Suprapubic skin (tissue), 4 donors: ENCODE measurements at places on chromosomes 2 and 18.

DNA sequence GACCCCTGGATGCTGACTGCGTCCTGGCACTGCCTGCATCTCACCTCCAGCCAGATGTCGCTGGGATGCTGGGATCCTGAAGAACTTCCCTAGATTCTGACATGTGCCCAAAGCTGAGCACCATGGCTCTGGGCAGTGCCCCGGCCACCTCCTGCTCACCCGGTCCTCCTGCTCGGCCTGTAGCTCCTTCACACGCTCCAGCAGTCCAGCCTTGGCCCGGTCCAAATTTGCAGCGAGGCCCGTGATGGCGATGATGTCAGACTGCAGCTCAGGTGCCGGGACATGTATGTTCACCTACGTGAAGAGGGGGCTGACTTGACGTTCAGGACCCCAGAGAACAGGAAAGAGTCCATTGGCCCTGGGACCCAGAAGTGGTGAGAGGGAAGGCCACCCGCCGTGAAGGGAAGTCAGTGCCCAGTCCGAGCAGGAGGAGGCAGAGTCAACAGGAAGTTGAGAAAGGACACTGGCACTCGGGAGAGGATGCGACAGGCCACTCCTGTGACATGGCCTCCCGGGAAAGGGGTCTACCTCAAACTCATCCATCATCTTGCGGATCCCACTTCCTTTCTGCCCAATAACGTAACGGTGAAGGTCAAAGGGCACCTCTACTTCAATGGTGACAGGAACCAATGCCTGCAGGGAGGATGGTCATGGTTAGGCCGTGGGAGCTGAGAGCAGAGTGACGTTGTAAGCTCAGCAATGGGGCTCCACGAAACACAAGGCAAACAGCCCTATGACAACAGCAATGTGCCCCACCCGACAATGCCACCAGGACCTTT, 46.7 kb downstream of the ANO7 start:
- peaks cover 100% of the 10 kb centered on the region for H3K36me3 ChIP-seq
- no peak overlapping the region for H3K4me3 ChIP-seq
- H3K4me1 ChIP-seq = no peaks in the 10 kb centered on the region
- H3K27me3 ChIP-seq = no peaks in the 10 kb centered on the region

DNA sequence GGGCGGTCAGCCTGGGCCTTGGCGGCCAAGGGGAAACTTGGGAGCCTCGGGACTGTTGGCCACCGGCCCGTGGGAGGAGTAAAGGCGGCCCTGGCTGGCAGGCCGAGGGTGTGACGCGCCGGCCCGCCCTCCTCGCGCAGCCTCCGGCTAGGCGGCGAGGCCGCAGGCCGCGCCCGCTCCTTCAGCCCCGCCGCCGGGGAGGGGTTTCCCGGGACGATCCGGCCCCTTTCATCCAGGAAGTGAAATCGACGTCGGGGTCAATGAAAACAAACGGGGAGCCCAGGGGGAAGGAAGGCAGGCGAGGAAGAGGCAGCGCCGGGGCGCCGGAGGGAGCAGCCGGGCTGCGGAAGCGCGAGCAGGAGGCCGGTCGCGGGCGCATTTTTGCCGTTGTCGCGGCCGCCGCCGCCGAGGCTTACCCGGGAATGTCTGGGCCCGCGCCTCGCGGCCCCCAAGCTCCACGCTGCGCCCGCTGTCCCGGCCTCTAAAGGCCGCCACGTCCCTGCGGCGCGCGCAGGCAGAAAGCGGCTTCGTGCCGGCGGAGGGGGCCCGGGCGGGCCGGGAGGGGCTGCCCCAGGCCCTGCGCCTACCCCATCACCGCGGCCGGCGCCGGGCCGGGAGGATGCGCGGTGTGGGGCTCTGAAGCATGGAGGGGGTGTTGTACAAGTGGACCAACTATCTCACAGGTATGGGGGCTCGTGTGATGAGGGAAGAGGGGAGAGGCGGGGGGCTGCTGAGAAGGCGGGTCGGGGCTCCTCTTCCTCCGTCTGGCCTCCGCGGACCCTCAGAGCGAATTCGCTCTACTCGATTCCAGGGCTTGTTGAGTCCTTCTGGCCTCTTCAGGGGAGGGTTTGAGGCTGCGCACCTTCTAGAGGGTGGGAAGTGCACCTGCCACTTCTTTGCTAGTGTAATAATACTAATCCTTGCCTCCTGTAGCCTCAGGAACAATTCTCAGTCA, at the start of gene PLEKHA3:
Gene PLEKHA3 (plus strand): TSS at position 231 of the 955 bp plus-strand sequence. CDS start 413 bp downstream, at position 644.
- H3K27ac ChIP-seq = peak within 1 kb of the TSS; percentile 90
- no peaks in the 10 kb centered on the region for H3K36me3 ChIP-seq
- no peaks in the 10 kb centered on the region for H3K27me3 ChIP-seq
- H3K4me3 ChIP-seq = peak within 1 kb of the TSS; percentile 98
- peaks cover 54% of the 10 kb centered on the region for H3K4me1 ChIP-seq

DNA sequence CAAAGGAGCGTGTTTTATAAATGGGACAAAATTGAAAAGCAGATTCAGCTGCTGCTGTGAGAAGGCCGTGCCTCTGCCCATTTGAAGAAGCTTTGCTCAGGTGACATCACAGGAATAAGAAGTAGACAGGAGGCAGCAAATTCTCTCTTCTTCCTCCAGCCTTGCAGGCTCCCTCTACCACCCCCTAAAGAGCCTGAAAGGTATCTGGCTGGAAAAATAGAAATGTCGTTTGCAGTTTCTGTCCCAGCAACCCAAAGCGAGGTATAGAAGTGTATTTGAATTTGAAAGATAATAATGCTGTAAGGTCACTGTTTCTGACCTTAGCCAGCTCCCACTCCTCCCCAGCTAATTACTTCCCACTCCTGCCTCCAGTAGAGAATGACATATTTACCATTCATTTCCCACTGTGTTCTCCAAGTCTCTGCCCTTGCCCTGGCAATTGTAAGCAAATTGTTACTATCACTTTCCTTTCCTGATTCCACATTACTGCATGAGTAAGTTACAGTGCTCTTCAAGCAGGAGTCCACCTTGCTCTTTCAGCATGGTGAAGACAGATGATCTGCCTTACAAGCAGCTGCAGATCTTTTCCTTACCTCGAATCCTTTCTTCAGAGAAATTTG, 56.8 kb upstream of the RASGRP3 start:
- H3K27me3 ChIP-seq = no peaks in the 10 kb centered on the region
- H3K4me3 ChIP-seq = no peak overlapping the region
- H3K27ac ChIP-seq = no peak overlapping the region
- no peaks in the 10 kb centered on the region for H3K4me1 ChIP-seq
- no peaks in the 10 kb centered on the region for H3K36me3 ChIP-seq

- H3K4me1 ChIP-seq = peaks cover 7% of the 10 kb centered on the region
- no peak overlapping the region for H3K27ac ChIP-seq
- no peak overlapping the region for H3K4me3 ChIP-seq
- H3K36me3 ChIP-seq = no peaks in the 10 kb centered on the region
- DNase-seq = no peak
Observed at GRCh38 chr2:149733936-149734685, 146.5 kb upstream of the MMADHC start.

DNA sequence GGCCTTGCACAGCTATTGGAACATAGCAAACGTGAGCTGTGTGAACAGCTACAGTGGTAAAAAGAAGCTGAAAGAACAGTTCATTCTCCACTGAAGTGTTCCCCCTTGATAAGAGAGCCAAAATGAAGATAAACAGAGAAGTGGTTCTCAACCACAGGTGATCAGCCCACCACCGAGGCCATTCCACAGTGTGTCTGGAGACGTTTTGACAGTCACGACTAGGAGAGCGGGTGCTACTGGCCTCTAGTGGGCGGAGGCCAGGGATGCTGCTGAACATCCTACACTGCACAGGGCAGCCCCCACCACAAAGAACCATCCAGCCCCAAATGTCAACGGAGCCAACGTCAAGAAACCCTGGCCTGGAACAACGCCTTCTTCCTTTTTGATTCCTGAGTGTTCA, 38.4 kb downstream of the ADCY3 start:
- no peaks in the 10 kb centered on the region for H3K36me3 ChIP-seq
- H3K27me3 ChIP-seq = no peaks in the 10 kb centered on the region
- H3K4me1 ChIP-seq = peaks cover 31% of the 10 kb centered on the region

GRCh38 chr2:201425952-201426351, 25.3 kb downstream of the TRAK2 start:
- no peaks in the 10 kb centered on the region for H3K36me3 ChIP-seq
- DNase-seq = no peak
- H3K4me1 ChIP-seq = peaks cover 4% of the 10 kb centered on the region
- H3K27ac ChIP-seq = no peak overlapping the region
- no peaks in the 10 kb centered on the region for H3K27me3 ChIP-seq

- H3K4me3 ChIP-seq = no peak overlapping the region
- no peak for DNase-seq
- no peaks in the 10 kb centered on the region for H3K27me3 ChIP-seq
- H3K36me3 ChIP-seq = no peaks in the 10 kb centered on the region
- no peak overlapping the region for H3K27ac ChIP-seq
Observed at GRCh38 chr2:44778671-44779476, 162.6 kb upstream of the SIX3 start.

- H3K4me1 ChIP-seq = no peaks in the 10 kb centered on the region
- H3K27ac ChIP-seq = no peak overlapping the region
- no peak overlapping the region for H3K4me3 ChIP-seq
- DNase-seq = no peak
- H3K36me3 ChIP-seq = no peaks in the 10 kb centered on the region
Observed at GRCh38 chr2:111041398-111042202, 79.1 kb upstream of the BCL2L11 start.

DNA sequence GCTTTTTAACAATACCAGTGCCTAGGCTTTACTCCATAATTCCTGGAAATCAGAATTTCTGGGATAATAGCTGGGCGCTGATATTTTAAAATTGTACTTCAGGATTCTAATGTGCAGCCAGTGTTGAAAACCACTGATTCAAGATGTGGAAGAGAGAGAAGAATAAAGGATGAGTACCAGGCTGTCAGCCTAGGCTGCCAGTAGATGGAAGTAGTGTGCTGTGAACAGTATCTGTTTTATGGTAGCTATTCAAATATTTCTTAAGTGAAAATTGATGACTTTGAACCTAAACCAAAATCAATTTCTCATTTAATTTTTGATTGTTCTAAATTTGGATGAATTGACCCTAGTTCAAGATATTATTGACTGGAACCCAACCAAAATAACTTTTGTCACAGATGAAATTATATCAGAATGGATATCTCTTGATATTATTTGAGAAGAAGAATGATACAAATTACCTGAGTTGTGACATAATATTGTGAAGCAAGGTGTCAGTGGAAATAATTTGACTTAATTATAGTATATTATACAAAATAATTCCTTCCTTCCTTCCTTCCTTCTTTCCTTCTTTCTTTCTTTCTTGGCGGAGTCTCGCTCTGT, 88.0 kb downstream of the COMMD1 start:
- no peak overlapping the region for H3K27ac ChIP-seq
- H3K4me3 ChIP-seq = no peak overlapping the region
- H3K27me3 ChIP-seq = no peaks in the 10 kb centered on the region
- no peak for DNase-seq

DNA sequence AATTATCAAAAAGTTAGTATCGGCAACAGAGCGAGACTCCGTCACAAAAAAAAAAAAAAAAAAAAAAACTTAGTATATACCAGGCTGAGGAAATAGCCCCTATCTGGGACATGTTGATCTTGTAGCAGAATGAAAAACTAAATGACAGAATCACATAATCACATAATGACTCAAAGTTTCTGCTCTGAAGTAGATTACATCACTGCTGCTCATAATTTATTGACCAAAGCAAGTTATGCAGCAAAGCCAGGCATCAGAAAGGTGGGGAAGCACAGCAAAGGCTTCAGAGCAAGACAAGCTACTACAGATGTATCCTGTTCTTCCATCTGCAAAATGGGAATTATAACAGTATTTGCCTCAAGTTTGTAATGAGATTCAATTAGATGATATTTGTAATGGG, 68.1 kb downstream of the BOD1L2 start:
- H3K27ac ChIP-seq = no peak overlapping the region
- no peaks in the 10 kb centered on the region for H3K36me3 ChIP-seq
- peaks cover 9% of the 10 kb centered on the region for H3K27me3 ChIP-seq
- no peak overlapping the region for H3K4me3 ChIP-seq
- H3K4me1 ChIP-seq = peaks cover 7% of the 10 kb centered on the region

GRCh38 chr2:145159676-145160075, 639.8 kb upstream of the ZEB2 start:
- no peak for DNase-seq
- no peaks in the 10 kb centered on the region for H3K36me3 ChIP-seq
- peaks cover 13% of the 10 kb centered on the region for H3K4me1 ChIP-seq
- no peak overlapping the region for H3K27ac ChIP-seq
- H3K4me3 ChIP-seq = no peak overlapping the region
- no peaks in the 10 kb centered on the region for H3K27me3 ChIP-seq

DNA sequence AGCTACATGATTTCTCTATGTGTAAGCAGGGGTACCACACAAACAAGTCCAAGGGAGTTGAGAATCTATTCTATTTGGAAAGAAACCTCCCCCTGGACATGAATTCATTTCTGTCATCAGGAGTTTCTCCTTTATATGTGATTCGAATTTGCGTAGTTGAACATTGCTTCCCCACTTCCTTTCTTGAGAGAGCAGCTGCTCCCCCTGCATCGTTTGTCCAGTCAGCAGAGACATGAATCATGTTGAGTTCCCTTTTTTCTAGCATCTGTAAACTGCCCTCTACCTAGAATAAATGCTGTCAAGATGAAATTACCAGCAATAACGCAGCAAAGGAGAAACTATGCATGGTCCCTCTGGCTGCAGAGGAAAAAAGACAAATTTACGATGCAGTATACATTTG, 73.8 kb downstream of the KIF5C start:
- no peaks in the 10 kb centered on the region for H3K36me3 ChIP-seq
- no peak overlapping the region for H3K27ac ChIP-seq
- H3K4me3 ChIP-seq = no peak overlapping the region
- no peaks in the 10 kb centered on the region for H3K27me3 ChIP-seq
- no peaks in the 10 kb centered on the region for H3K4me1 ChIP-seq

DNA sequence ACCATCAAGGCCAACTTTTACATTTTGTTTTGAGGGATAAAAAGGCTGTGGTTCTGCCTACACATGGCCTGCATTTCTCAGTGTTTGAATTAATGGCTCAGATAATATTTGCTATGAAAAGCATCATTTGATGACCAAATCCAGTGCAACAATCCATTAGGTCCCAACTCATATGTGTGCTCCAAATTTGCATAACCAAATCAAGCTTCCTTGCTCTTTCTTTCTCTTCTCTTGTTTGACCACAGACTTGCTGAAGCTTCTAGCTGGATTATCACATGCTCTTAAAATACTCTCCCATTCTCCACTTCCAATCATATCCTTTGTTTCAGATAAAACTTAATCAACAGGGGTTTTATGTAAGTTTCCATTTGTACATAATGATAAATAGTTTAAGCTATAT, 147.0 kb downstream of the TCF4 start:
- no peak overlapping the region for H3K27ac ChIP-seq
- DNase-seq = no peak
- no peaks in the 10 kb centered on the region for H3K27me3 ChIP-seq
- H3K36me3 ChIP-seq = no peaks in the 10 kb centered on the region
- H3K4me1 ChIP-seq = peaks cover 9% of the 10 kb centered on the region

- no peak overlapping the region for H3K27ac ChIP-seq
- no peaks in the 10 kb centered on the region for H3K27me3 ChIP-seq
- H3K4me1 ChIP-seq = peaks cover 3% of the 10 kb centered on the region
- no peaks in the 10 kb centered on the region for H3K36me3 ChIP-seq
- no peak for DNase-seq
Observed at GRCh38 chr2:48854681-48855080, 99.2 kb upstream of the LHCGR start.

- no peak overlapping the region for H3K27ac ChIP-seq
- H3K36me3 ChIP-seq = peaks cover 2% of the 10 kb centered on the region
- no peak for DNase-seq
- no peaks in the 10 kb centered on the region for H3K27me3 ChIP-seq
Observed at GRCh38 chr18:46040747-46041104, 31.3 kb downstream of the PSTPIP2 start.

- no peaks in the 10 kb centered on the region for H3K36me3 ChIP-seq
- H3K27ac ChIP-seq = no peak overlapping the region
- no peak overlapping the region for H3K4me3 ChIP-seq
- DNase-seq = no peak
- H3K4me1 ChIP-seq = no peaks in the 10 kb centered on the region
Observed at GRCh38 chr2:121826036-121826435, 70.6 kb downstream of the TSN start.
